Endothelial cell of umbilical vein (primary cell): ENCODE measurements at places on chromosomes 2 and 18. TPM values are rescaled to one million over a fixed set of nuclear protein-coding genes. Genes with fewer than 3 reads are reported as not detected.

NEUROD1 gene
- total RNA-seq, result not detected in 2 replicates

- H3K36me3 ChIP-seq, result no peaks in the 10 kb centered on the region
- no peak overlapping the region for H3K4me3 ChIP-seq
- no peaks in the 10 kb centered on the region for H3K27me3 ChIP-seq
- H3K27ac ChIP-seq, result no peak overlapping the region
Measured at GRCh38 chr2:907706-908105, 42.9 kb upstream of the SNTG2 start.

DNA sequence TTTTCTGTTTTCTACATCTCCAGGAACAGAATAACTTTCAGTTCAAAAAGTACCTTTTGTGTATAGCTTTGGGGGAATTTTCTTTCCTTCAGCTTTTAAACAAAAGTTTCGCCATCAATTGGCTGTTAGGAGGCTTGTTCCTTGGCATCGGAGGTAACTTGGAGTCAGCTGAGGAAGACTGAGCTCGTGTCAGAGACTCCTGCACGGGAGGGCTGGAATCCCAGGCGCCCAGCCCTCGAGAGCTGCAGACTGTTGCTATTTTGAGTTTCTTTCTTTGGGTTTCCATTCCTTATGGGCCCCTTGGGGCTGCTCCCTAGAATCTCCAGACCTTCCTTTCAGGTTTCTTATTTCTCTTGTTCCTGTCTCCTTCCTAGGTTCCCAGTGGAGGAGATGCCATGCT lies 8.1 kb downstream of the EMILIN2 start:
- no peak overlapping the region for H3K27ac ChIP-seq
- H3K36me3 ChIP-seq, result no peaks in the 10 kb centered on the region
- peaks cover 44% of the 10 kb centered on the region for H3K27me3 ChIP-seq
- no peak for DNase-seq
- no peaks in the 10 kb centered on the region for H3K4me1 ChIP-seq

RESP18 gene
- total RNA-seq, result not detected in 2 replicates
